Naive thymus-derived CD8-positive, alpha-beta T cell (primary cell): ENCODE measurements at places on chromosomes 1 and 21.

- no peak for DNase-seq
These were observed 211.1 kb downstream of the MATN1 start for GRCh38 chr1:30511991-30512913.

DNA sequence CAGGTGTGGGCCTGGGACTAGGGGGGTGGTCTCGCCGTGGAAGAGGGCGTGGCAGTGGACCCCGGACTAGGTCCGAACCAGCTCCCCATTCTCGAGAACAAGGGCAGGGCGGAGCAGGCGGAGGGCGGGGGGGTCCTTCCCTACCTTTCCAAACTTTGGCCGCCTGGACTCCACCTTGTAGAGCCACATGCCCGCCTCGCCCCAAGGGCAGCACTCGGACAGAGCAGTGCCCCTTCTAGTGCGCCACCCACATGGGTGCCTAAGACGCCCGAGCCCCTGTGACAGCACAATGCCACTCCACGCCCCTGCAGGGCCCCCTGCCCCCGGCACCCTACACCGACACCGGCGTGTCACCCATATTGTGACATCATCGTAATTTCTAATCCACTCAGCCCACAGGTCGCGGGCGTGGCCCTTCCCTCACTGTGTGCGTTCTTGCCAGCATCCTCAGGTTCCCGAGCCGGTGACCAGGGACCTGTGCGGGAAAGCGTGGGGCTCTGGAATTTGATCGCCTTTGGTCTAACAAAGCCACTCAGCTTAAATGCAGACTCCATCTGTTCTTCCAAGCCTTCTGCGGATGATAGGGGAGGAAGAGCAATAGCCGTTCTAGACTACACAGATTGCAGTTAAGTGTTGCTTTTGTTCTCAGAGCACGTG lies 553 bp upstream of the STMN1 start:
- peak; percentile 26 for DNase-seq

GRCh38 chr1:17130138-17130635 lies 10.9 kb upstream of the PADI2 start:
- no peak for DNase-seq

DNA sequence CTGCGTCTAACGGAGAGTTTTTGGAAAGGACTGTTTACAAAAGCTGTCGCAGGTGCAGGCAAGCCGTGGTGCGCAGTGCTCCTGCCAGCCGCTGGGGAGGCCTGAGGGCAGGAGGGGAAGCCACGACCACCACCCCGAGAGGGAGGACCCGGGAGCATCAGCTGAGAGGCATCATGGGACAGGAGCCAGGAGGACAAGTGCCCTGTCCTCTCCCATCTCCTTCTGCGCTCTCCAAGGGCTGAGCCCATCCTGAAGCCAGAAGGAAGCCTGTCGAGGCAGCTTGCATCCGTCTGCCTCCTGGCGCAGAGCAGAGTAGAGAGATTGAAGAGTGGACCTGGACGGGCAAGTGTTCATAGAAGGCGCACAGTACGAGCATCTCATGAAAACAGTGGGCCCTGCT lies 310.9 kb downstream of the KIF26B start:
- no peak for DNase-seq

- no peak for DNase-seq
These were observed 80.9 kb upstream of the BACH1 start for GRCh38 chr21:29217818-29218291.
